Tibial nerve (tissue), 4 donors: ENCODE measurements at places on chromosomes 12 and 14.

GRCh38 chr12:39010406-39010805 lies 105.0 kb upstream of the CPNE8 start:
- no peaks in the 10 kb centered on the region for H3K4me1 ChIP-seq
- no peaks in the 10 kb centered on the region for H3K27me3 ChIP-seq
- H3K4me3 ChIP-seq = no peak overlapping the region
- H3K27ac ChIP-seq = no peak overlapping the region

DNA sequence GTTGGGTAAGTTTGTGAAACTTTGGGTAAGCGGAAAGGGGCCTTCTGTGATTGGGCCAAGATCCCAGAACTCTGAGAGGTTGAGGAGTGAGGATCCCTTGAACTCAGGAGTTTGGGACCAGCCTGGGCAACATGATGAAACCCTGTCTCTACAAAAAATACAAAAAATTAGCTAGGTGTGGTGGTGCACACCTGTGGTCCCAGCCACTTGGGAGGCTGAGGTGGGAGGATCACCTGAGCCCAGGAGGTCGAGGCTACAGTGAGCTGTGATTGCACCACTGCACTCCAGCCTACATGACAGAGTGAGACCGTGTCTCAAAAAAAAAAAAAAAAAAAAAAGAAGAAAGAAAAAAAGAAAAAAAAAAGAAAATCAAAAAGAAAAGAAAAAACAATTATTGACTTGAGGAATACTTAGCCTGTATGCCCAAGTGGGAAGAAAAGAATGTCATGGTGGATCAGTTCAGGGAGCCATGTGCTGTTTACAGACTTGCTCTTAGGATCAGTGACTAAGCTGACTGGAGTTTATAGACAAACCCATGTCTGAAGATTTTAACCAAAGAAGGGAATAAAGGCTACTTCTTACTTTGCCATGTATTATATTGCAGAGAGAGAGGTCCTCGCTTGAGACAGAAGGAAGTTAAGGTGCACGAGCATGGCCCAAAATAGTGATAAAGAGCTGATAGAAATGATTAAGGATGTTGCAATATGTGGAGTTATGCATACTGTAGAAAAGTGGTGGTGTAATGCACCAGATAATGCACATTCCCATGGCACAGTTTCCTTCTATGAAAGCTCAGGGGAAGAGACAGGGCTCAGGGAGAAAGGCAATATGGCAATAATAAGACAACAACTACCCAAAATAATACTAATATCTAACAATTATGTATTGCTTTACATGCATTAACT lies 881 bp downstream of the HSD17B6 start:
- H3K4me1 ChIP-seq = no peaks in the 10 kb centered on the region
- H3K27me3 ChIP-seq = no peaks in the 10 kb centered on the region
- no peaks in the 10 kb centered on the region for H3K36me3 ChIP-seq
- H3K4me3 ChIP-seq = no peak overlapping the region
- no peak for DNase-seq

- H3K4me1 ChIP-seq = no peaks in the 10 kb centered on the region
- no peak overlapping the region for H3K27ac ChIP-seq
- no peaks in the 10 kb centered on the region for H3K36me3 ChIP-seq
- no peak for DNase-seq
- H3K27me3 ChIP-seq = no peaks in the 10 kb centered on the region
These were observed 99.1 kb upstream of the MED13L start for GRCh38 chr12:116376354-116377193.

- no peaks in the 10 kb centered on the region for H3K27me3 ChIP-seq
- no peaks in the 10 kb centered on the region for H3K4me1 ChIP-seq
- no peak overlapping the region for H3K4me3 ChIP-seq
- no peak for DNase-seq
- no peaks in the 10 kb centered on the region for H3K36me3 ChIP-seq
These were observed 141.6 kb downstream of the DACT1 start for GRCh38 chr14:58779376-58779775.

DNA sequence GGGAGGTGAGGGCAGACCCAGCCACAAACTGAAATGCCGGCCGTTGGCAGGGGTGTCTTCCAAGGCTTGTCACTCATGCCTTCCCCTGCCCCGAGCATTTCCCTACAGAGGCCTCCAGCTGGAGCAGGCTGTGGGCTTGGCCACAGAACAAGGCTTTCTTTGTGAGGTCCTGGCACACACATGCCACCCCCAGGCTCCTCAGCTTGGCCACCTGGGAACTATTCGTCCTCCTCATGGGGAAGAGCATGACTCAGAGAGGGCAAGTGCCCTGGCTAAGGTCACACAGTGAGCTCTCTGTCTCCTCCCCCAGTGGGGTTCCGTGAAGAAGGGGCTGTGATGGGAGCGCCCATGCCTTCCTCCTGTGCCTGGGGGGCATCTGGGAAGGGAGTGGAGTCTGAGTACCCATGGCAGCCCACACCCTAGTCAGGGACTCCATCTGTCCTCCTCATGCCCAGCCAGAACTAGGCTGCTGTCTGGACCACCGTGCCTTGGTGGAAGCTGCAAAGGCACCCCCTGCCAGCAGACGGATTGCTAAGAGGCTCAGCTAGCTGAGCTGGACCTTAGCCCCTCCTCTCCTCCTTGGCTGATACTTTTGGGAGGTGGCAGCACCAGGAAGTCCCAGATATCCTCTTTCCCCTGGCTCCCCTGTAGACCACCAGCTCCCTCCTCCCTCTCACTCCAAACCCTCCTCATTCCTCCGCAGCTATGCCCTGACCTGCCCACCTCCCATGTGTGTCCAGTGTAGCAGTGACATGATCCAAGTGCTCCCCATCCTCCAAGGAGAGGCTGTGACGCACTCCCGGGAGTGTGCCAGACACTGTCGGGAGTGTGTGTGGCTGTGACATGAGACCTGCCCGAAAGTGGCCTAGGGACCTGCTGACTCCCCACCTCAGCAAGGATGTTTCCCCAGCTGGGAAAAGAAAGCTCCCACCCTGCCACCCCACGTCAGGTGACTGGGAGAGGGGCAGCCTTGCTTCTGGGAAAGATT lies 21.4 kb downstream of the ABCB9 start:
- no peak overlapping the region for H3K27ac ChIP-seq
- no peaks in the 10 kb centered on the region for H3K4me1 ChIP-seq
- H3K36me3 ChIP-seq = no peaks in the 10 kb centered on the region
- H3K27me3 ChIP-seq = no peaks in the 10 kb centered on the region
- H3K4me3 ChIP-seq = no peak overlapping the region

GRCh38 chr14:81187832-81188522 lies 32.8 kb downstream of the GTF2A1 start:
- no peak overlapping the region for H3K4me3 ChIP-seq
- peaks cover 13% of the 10 kb centered on the region for H3K4me1 ChIP-seq
- no peaks in the 10 kb centered on the region for H3K27me3 ChIP-seq
- H3K36me3 ChIP-seq = peaks cover 48% of the 10 kb centered on the region

DNA sequence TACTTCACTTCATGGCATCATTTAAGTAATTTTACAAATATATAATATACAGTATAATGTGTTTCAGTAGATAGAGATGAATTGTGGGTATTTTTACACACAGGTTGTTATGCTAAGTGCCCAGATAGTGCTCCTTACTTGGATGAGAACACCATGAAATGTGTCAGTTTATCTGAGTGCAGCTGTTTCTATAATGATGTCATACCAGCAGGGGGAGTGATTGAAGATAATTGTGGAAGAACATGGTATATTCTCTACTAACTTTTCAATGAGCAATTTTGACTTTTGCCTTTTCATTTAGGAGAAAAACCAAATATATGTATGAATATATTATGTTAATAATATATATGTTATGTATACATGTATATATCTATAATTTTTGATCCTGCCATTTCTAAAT lies 221.6 kb downstream of the LRRK2 start:
- DNase-seq = no peak
- H3K27me3 ChIP-seq = no peaks in the 10 kb centered on the region
- no peak overlapping the region for H3K27ac ChIP-seq
- H3K4me1 ChIP-seq = no peaks in the 10 kb centered on the region
- H3K4me3 ChIP-seq = no peak overlapping the region

- H3K27ac ChIP-seq = no peak overlapping the region
- no peaks in the 10 kb centered on the region for H3K36me3 ChIP-seq
- H3K27me3 ChIP-seq = no peaks in the 10 kb centered on the region
These were observed 191.0 kb upstream of the BTG1 start for GRCh38 chr12:92336641-92337040.

DNA sequence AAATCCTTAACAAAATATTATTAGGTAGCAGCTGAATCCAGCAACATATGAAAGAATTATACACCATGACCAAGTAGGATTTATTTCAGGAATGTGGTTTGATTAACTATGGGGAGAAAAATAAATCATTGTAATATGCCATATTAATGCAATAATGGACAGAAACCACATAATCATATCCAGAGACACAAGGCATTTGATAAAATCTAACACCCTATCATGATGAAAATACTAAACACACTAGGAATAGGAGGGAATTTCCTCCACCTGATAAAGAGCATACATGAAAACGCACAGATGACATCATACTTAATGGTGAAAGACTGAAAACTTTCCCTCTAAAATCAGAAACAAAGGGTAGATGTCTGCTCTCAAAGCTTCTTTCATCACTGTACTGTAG lies 238.9 kb downstream of the PHLDA1 start:
- no peaks in the 10 kb centered on the region for H3K36me3 ChIP-seq
- no peak overlapping the region for H3K4me3 ChIP-seq
- DNase-seq = no peak
- H3K4me1 ChIP-seq = no peaks in the 10 kb centered on the region
- no peak overlapping the region for H3K27ac ChIP-seq

DNA sequence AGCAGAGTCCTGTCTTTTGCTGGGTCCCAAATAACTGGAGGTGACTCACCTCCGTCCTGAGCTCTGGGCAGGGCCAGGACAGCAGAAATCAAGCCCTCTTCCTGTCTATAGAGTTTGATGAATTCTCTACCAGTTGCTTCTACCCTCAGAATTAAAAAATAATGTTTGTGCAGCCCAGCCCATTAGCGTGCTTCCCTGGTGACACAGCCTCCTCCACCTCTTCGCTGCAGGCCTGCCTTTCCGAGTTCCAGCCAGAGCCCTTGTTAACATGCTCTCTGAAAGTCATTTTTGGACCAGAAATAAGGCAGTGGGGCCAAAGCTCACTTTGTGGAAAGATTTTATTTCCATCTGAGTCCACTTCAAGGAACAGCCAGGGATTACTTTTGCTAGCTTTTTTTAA lies 94.0 kb downstream of the TBX5 start:
- no peak overlapping the region for H3K4me3 ChIP-seq
- no peaks in the 10 kb centered on the region for H3K36me3 ChIP-seq
- H3K4me1 ChIP-seq = no peaks in the 10 kb centered on the region
- H3K27ac ChIP-seq = no peak overlapping the region
- H3K27me3 ChIP-seq = no peaks in the 10 kb centered on the region
- no peak for DNase-seq

- no peak overlapping the region for H3K4me3 ChIP-seq
- no peak for DNase-seq
- no peak overlapping the region for H3K27ac ChIP-seq
- H3K36me3 ChIP-seq = no peaks in the 10 kb centered on the region
- no peaks in the 10 kb centered on the region for H3K27me3 ChIP-seq
These were observed 47.1 kb upstream of the ATXN7L3B start for GRCh38 chr12:74490390-74491064.

DNA sequence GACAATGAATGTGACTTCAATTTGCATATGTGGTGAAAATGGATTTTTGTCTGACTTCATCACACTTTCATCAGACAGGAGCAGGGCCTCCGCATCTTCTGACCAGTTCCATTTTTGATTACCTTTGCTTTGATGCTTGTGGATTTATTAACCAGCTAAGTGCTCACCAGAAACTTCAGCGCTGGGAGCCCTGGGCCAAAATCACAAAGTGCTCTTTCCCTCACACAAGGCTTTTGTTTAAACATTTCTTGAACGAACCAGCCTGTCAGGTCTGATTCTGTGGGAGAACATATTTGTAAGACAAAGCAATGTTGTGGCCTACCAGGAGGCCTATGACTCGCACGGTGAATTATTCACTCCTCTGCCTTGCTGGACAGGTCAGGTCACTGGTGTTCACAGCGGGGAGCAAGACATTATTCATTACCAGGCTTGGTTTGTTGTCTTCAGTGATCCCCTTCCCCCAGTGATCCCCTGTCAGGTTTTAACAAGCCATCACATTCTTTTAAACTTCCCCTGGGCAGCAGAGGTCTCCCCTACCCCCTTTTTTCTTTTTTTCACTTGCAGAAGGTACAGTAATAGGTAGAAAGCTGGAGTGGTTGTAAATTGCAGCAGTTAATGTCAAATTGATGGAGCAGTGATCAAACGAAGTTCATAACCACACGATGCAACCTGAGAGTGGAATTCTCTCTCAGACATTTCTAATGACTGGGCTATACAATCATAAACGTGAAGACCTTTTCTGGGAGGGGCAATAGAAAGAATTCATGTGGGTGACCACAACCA lies 167.5 kb upstream of the PRICKLE1 start:
- DNase-seq = no peak
- H3K4me1 ChIP-seq = no peaks in the 10 kb centered on the region
- no peaks in the 10 kb centered on the region for H3K36me3 ChIP-seq
- no peak overlapping the region for H3K27ac ChIP-seq
- no peaks in the 10 kb centered on the region for H3K27me3 ChIP-seq

DNA sequence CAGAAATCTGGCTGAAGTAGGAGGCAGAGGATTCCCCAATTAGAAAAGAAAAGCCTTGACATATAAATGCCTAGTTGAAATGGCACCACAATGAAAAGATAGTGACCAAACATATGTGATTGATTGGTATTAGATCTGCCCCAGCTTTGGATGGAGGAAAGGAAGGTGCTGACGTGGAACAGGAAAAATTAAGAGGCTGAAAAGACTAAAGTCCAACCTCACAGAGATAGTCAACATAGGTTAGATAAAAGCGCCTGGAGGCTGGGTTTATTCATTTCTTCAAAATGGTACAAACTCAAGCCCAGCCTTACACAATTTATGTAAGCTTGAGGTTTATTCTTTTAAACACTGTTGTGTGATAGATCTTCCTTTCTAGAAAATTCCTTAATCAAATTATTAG lies 129.6 kb downstream of the RPS29 start:
- H3K27ac ChIP-seq = no peak overlapping the region
- no peak for DNase-seq
- H3K4me1 ChIP-seq = no peaks in the 10 kb centered on the region
- no peaks in the 10 kb centered on the region for H3K27me3 ChIP-seq
- H3K4me3 ChIP-seq = no peak overlapping the region
- H3K36me3 ChIP-seq = no peaks in the 10 kb centered on the region

DNA sequence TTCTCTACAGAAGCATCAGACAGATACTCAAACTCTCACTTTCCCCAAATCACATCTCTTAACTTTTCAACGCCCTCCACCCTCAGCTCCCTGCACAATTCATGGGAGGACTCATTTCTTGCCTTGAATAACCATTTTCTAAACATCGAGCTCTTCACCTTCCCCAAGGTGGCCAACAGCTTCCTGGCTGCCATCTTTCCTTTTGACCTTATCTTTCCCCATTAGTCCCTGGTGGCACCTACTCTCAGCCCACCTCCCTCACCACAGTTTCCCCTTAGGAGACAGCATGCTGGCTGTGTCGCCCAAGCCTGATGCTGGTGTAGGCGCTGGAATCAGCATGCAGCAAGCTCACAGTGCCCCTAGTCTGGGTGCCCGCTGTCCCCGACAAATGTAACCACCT lies 8.4 kb upstream of the OAS1 start:
- H3K4me3 ChIP-seq = no peak overlapping the region
- H3K36me3 ChIP-seq = no peaks in the 10 kb centered on the region
- no peak overlapping the region for H3K27ac ChIP-seq
- no peaks in the 10 kb centered on the region for H3K4me1 ChIP-seq
- H3K27me3 ChIP-seq = no peaks in the 10 kb centered on the region
